ENCODE measurements at places on chromosomes 5 and 9.

DNA sequence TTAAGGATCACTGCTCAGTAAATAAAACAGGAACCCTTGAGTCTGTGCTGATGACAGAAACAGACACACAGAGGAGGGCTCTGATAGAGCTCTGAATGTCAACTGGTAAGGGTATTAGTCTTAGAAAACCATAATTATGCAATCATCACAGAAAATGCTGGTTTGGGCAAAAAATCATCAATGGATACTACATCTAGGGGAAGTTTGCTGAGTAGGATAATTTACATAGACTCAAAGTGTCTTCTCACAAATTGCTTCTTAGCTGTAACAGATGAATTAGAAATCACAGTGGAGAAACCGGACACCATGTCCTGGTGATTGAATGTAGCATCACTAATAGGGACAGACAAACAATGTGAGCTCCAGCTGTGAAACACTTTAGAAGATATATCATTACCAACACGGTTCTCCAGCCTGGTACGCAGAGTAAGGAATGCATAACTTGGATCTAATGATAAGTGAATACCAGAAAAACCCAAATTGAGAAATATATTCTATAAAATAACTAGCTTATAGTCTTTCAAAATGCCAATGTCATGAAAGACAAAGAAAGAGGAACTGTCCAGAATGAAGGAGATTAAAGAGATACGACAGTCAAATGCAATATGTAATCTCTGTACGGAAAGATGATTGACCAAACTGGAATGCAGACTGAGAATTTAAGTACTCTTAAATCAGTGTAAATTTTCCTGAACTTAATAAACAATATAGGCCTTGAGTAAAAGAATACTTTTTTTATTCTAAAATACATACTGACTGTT, 17.3 kb downstream of the CHD1 start:
- no peak for DNase-seq

- no peak for DNase-seq
These were observed 91.8 kb upstream of the DMRTA1 start for GRCh38 chr9:22354699-22355384.

GRCh38 chr9:122387536-122387935, 16.7 kb downstream of the PTGS1 start:
- no peak for DNase-seq

DNA sequence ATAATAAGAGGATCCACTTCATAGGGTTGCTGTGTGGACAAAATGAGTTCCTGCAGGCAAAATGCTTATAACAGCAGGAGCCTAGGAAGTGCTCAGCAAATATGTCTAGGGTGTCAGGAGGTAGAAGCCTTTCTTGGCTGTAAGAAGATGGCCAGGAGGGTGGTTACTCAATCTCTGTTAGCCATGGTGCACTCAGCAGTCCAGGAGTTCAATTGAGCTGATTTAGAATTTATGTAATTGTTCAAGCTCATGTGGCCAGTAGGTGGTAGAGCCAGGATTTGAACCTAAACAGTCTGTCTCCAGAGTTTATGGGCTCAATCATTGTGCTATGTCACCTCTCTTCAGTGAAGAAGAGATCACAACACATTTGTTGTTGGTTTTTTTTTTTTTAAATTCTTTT, 381.2 kb downstream of the KIF4B start:
- DNase-seq: no peak

DNA sequence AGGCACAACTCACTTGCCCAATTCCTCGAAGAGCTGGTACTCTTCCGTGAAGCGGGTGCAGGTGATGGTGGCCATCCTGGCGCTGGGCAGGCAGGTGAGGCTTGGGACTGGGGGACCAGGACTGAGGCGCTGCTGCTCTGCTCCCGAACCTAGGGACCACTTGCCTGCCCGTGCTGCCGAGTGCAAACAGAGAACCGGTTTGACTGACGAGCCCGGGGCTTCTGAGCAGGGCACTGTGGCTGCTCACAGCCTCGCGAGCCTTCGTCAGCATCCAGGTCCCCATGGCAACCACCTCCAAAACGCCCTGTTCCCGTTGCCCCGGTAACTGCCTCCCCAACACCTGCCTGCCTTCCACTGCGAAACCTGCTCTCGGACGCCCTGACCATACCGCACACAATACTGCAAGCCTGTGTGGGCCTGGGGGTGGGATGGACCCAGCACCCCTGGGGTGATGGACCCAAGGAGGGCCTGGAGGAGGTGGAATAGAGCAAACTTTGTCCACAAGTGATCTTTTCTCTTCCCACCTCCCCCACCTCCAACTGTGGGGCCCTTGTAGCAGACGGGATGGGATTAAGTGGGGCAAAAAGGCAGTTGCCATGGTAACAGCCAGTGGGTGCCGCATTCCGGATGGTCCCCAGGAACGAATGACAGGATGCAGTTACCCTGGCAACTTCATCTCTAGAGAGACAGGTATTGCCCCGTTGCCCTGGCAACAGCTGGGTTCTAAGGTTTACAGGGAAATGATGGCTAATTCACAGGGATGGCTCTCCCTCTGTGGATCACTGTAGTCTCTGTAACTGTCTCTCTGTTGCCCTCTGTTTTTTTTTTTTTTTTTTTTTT, at the start of gene CAMK2A:
CAMK2A (minus strand) TSS at position 223 of the 840 bp plus-strand sequence; CDS start at position 75, 148 bp downstream.
- no peak for DNase-seq

GRCh38 chr9:116913536-116913935, 226.4 kb downstream of the TRIM32 start:
- no peak for DNase-seq

- no peak for DNase-seq
These were observed 389.4 kb upstream of the SLC24A2 start for GRCh38 chr9:20178197-20178596.

DNA sequence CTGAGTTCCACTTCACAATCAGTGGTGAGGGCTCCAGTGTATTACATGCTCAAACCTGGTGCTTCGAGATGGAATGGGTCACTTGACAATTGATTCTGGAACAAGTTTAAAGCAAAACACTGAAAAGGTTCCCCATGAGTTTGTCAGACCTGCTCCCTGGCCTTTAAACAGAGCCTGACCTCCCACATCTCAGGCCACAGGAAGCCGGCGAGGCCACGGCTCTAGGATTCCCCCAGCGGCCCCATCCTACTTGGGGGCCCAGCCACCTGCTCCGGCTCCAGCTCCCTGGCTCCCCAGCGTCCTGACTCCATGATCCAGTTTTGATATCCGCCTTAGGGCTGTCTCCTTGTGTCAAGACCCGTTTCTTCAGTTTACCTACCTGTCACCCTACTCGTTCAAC, 62.0 kb downstream of the TTLL11 start:
- no peak for DNase-seq

GRCh38 chr9:91786132-91786896, 163.7 kb downstream of the ROR2 start:
- DNase-seq: no peak

- no peak for DNase-seq
These were observed 50.8 kb downstream of the ITGA1 start for GRCh38 chr5:52838326-52839015.

GRCh38 chr5:151077967-151078366, 2.9 kb downstream of the TNIP1 start:
- DNase-seq: no peak

GRCh38 chr5:146796911-146797310, 81.6 kb downstream of the PPP2R2B start:
- no peak for DNase-seq

DNA sequence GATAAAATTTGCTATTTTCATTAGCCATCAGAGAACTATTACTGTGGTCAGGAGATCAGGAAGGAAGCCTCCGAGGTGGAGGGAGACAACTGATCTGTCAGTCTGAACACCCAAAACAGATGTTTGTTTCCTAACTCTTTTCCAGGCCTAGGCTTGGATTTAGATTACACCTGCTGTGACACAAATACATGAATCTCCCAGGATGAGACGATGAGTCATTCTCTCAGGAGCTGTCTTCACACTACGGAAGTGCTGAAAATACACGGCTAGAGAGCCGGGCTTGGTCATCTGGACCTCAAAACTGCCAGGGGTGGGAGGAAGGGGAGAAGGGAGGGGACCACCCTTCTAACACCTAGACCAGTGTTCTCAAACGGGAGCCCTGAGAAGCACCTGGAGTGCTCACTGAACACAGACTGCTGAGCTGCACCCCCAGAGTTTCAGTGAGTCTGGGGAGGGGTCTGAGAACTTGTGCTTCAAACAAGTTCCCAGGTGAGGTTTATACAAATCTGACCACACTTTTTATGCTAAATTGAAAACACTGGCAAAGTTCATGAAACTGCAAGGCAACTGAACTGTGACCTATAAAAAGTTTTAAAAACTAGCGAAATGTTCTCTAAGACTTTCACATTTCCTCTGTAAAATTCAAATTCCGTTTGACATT, 80.3 kb upstream of the EQTN start:
- DNase-seq: no peak

GRCh38 chr5:88695232-88695631, 187.8 kb downstream of the MEF2C start:
- no peak for DNase-seq

DNA sequence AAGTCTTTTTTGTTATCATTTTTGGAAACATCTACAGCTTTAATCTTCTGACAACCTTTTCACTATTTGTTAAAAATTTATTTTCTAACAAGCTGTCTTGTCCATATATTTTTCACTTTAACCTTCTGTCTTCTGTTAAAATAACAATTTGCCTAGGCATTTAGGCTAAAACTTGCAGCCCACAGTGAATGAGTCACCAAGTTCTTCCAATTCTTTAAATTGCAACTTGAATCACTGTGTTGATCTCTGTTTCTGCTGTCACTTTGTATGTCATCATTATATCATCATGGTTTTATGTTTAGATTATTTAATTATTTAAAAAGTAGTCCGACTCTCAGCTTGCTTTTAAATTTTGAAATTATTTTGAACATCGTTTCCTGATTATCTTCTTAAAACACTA, 473.8 kb upstream of the PTPRD start:
- no peak for DNase-seq

GRCh38 chr5:561408-561807, 37.2 kb upstream of the SLC9A3 start:
- no peak for DNase-seq

- no peak for DNase-seq
These were observed 33.2 kb upstream of the IL7R start for GRCh38 chr5:35823347-35824098.

- no peak for DNase-seq
These were observed 59.3 kb downstream of the PSD2 start for GRCh38 chr5:139854953-139855352.

- DNase-seq: no peak
These were observed 10.5 kb upstream of the PTGES2 start for GRCh38 chr9:128138001-128138400.

GRCh38 chr9:137569609-137570203, 9.0 kb downstream of the DPH7 start:
- DNase-seq: no peak

DNA sequence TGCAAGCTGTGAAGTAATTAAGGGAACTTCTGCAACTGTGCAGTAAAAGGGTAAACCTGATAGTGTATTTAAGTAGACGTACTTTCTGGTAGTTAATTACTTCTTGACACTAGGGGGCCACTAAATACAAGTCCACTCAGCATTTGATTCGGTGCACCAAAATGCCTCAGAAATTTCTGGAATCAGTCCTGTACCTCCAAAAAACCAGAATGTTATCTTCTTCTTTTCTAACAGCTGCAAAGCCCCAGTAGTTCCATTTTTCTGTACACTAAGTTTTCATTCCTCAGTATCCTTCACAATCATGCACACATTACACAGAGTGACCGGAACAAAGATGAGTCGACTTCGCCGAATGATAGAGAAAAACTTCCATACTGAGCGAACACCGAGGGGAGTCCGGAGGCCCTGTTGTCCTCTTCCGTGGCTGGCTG, 484 bp downstream of the GFM2 start:
- DNase-seq: no peak

DNA sequence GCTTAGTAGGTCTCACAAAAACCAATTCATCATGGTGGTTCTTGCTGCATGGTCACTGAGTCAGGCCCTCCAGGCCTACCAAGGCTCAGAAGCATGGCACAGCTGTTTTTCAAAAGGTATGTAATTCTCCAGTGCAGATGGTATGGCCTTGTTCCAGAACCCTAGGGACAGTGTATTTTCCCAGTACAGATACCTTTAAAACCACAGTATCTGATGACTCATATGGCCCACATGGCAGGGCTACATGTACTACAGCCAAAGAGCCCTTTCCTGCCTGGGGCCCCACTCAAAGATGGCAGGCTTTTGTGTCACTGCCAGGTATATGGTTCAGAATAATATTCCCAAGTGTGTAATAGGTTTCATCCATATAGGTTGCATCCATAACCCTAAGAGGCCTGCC, 16.5 kb downstream of the CSF2 start:
- DNase-seq: no peak

GRCh38 chr9:38677660-38678303, 42.2 kb downstream of the FAM240B start:
- no peak for DNase-seq

GRCh38 chr9:4105183-4105582, 194.7 kb downstream of the GLIS3 start:
- DNase-seq: no peak

DNA sequence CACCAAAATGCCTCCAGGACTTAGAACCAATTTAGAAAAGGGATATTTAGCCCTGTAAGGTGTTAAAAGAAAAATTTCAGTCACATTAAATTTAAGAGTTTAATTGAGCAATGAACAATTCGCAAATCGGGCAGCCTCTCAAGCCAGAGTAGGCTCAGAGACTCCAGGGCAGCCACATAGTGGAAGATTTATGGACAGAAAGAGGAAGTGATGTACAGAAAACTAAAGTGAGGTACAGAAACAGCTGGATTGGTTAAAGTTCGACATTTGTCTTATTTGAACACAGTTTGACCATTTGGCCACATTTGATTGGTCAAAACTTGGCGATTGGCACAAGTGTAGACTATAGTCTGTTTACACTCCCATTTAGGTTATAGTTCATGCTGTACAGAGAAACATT, 525.9 kb upstream of the ZNF608 start:
- no peak for DNase-seq

- no peak for DNase-seq
These were observed 204.1 kb upstream of the EFNA5 start for GRCh38 chr5:107874795-107875194.

DNA sequence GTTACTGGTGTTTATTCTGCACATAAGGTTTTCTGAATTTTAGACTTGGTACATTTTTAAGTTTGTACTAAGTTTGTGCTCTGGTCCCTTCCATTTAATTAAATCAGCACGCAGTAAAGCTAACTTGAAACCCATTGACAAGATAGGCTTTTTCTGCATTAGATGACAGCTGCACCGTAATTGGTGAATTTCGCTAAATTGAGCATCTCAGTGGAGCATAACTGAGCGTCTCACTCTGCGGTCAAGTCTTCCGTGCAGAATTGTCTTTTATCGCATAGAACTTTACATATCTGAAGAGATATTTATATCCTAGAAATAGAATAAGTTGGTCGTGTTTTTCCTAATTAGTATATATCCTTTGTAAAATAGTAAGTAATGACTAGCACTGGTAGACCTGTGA, 4.1 kb downstream of the SUB1 start:
- DNase-seq: no peak

GRCh38 chr5:168848569-168848968, 269.4 kb upstream of the PANK3 start:
- no peak for DNase-seq

GRCh38 chr5:151275803-151276202, 22.8 kb downstream of the GM2A start:
- no peak for DNase-seq

GRCh38 chr5:109281136-109281690, 128.6 kb downstream of the PJA2 start:
- DNase-seq: no peak
